ENCODE measurements at places on chromosomes 3 and 15.

GRCh38 chr3:160183345-160184076 lies 41.7 kb upstream of the C3orf80 start:
- DNase-seq = no peak

DNA sequence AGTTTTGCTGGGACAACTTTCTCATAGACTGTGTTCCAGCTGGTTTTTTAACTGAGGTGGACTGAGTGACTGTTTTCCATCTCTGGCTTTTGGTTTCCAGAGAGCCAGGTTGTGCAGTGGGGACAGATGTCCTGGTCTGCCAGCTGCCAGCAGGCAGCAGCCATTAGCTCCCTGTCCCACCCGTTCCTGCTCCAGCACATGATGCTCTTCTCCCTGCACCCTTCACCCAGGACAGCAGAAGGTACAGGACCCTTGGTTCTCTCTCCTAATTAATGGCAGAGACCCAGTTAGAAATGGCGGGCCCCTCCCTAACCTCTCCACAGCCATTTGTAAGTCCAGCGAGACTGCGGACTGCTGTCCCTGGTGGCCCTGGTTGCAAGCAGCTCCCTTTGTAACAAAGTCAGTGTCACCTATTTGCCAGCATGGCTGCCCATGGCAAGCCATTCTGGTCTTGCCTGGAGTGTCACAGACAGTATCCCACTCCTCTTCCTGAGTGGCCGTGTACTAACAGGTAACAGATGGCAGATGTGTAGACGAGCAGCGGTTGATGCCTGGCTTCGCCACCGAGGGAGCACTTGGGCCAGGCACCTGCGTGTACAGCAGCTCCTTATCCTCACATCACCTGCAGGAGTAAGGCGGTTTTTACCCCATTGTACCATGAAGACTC lies 148.3 kb downstream of the DNAJB8 start:
- no peak for DNase-seq

DNA sequence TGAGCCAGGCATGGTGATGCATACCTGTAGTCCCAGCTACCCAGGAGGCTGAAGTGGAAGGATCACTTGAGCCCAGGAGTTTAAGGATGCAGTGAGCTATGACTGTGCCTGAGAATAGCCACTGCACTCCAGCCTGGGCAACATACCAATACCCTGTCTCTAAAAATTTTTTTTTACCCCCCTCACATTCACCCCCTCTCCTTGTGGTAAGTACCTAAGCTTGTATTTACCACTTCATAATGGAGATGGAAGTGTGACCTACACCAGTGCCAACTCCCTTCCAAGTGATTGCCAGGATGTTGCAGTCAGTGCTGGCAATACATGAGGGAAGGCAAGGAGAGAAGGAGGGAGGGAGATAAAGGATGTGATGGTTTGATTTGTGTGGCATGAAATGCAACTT lies 84.2 kb downstream of the LRRC28 start:
- no peak for DNase-seq

GRCh38 chr15:75695220-75695619 lies 17.4 kb downstream of the CSPG4 start:
- no peak for DNase-seq

GRCh38 chr3:195061756-195062655 lies 209.0 kb downstream of the XXYLT1 start:
- DNase-seq = no peak

DNA sequence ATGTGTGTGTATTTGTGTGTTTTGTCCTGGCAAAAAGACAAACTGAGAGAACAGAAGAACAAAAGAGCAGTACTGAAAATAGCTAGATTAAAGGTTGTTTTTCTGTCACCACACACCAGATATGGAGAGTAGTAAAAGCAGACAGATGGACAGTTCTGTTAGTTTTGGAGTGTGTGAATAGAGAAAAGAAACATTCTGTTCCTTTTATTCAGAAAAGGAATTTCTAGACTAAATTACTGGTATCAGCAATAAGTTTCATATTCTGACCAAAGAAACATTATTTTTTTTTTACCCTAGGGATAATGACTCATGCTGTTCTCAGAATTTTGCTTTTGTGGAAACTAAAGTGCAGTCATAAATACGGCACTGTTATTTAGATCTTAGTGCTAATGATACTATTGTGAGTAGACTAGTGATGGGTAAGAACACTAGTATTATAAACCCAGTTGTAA lies 32.9 kb downstream of the PIK3CA start:
- DNase-seq = no peak

GRCh38 chr3:114092151-114093015 lies 35.8 kb downstream of the QTRT2 start:
- no peak for DNase-seq

GRCh38 chr3:125148836-125149235 lies 63.7 kb downstream of the SLC12A8 start:
- DNase-seq = no peak

- no peak for DNase-seq
These were observed 14.1 kb downstream of the CLDN1 start for GRCh38 chr3:190308154-190308553.

- DNase-seq = no peak
These were observed 294.3 kb downstream of the LRTM1 start for GRCh38 chr3:54633444-54634121.

GRCh38 chr3:188178293-188178936 lies 24.5 kb downstream of the LPP start:
- DNase-seq = no peak

GRCh38 chr15:74725225-74725774 lies at the start of gene CYP1A1:
Gene CYP1A1 (minus strand): TSS chr15:74725528. CDS start chr15:74723097, 2,431 bp downstream.
- DNase-seq = no peak

DNA sequence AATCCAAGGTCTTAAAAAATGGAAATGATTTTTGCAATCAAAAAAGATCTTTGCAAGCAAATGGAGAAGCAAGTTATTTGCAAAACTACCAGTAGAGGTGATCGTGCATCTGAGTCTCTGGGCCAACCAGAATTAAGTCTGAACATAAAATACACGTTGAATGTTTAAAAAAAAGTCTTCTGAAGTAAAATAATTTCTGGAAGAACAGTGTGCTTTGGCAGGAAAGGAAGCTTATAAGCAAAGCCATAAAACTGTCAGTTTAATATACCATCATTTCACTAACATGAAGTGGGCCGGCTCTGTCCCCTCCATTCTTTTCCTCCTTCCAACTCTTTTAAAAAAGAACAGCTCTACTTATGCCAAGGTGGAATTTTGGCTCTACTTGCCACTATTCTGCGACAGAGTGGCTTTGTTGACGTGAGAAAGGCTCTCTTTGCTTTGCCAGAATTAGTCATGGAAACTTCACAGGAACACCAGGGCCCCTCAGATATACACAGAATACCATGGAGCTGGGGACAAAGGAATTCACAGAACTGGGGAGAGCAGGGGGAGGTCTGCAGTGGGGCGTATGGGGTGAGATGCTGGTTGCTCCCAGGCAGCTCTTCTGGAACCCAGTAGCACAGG lies 29.8 kb downstream of the FSTL1 start:
- no peak for DNase-seq

GRCh38 chr15:84985158-84985557 lies 3.5 kb downstream of the PDE8A start:
- no peak for DNase-seq

GRCh38 chr15:34713635-34714034 lies 41.2 kb downstream of the GJD2 start:
- no peak for DNase-seq

- no peak for DNase-seq
These were observed 11.2 kb downstream of the RPL32 start for GRCh38 chr3:12829886-12830784.

GRCh38 chr3:171752329-171752728 lies 58.0 kb downstream of the PLD1 start:
- DNase-seq = no peak

- no peak for DNase-seq
These were observed 174.5 kb downstream of the CACNA1D start for GRCh38 chr3:53668872-53669271.

GRCh38 chr3:141086188-141086587 lies 35.0 kb downstream of the SPSB4 start:
- DNase-seq = no peak

DNA sequence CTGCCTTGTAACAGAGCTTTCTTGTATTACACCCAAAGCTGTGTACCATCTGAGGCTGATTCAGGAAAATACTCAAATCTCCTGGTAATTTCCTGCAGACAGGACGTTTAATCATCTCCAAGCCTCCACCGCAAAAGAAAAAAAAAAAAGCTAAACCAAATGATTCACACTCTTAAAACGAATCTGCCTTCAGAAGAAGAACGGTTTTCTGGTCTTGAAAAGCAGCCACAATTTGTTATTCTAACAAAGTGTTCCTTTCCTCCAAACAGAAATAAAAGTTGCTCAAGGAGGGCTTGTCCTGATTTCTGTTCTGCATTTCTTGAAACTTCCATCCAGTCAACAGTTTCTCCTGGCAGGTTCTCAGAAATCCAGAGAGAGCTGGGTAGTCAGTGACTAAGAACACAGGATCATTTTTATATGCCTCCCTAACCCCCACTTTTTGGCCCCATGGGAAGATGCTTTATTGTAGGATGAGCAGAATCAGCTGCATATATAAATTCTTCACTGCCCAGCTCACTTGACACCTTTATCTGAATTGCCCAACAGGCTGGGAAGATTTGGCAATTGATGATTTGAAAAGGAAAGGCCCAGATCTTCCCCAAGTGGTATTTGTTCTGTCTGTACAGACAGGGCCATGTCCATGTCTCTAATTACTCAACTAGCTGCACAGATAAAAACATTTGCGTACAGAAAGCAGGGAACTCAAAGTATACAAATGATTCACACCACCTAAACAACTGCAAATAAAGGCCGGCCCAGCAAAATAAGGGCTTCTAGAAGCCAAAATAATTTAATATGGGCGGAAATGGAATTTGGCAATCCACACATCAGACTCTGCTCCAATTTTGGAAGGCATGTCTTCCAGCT lies 41.0 kb upstream of the PRICKLE2 start:
- no peak for DNase-seq

DNA sequence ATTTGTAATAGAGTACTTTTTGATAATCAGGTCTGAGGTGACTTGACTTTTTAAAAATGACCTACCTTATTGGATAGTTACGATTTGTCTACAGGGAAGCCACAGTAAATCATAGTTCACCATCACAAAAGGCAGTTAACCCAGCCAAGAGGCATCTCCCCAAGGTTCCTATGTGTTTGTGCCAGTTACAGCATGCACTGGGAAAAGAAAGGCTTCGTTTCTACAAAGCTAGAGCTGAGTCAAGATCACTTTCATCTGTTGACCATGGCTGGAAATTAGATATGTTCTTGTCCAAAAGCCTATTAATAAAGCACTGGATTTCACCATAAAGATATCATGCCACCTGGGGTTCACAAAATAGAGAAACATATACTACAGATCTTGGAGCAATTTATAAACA lies 139.9 kb downstream of the GREM1 start:
- no peak for DNase-seq

GRCh38 chr3:55687526-55687925 lies 200.4 kb upstream of the WNT5A start:
- no peak for DNase-seq

- DNase-seq = no peak
These were observed 238.4 kb upstream of the PEX5L start for GRCh38 chr3:180275176-180275575.

GRCh38 chr15:66628976-66629723 lies 63.4 kb upstream of the LCTL start:
- DNase-seq = no peak

- peak; percentile 42 for DNase-seq
These were observed 12.1 kb upstream of the CX3CR1 start for GRCh38 chr3:39291903-39292329.

DNA sequence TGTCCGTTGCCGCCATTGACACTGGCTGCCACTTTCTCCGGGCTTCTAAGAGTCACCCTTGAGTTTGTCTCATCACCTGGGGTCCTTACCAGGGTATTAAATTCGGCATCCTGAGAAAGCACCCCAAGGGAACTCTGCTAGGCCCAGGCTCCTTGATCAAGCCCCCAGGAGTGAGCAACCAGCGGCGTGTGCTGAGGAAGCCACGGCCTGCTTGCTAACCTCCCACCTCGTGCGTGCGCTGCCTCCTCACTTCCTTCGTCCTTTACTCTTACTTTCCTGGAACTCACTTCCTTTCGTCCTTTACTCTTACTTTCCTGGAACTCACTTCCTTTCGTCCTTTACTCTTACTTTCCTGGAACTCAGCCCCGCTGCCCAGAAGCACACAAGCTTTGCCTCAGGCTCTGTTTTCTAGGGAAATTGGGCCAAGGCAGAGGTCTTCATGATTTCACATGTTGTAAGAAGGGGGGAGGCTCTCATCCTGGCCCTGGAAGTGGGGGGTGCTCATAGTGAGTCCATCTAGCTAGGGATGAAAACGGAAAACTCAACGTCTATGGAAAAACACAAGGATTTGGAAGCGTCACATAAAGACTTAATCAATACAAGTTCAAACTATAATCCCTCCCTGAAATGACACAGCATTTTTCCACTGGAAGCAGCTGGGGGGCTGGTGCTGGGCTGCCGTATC lies 36.7 kb upstream of the BDH1 start:
- no peak for DNase-seq

GRCh38 chr3:152760024-152760563 lies 74.8 kb upstream of the P2RY1 start:
- DNase-seq = no peak

- no peak for DNase-seq
These were observed 37.9 kb upstream of the TJP1 start for GRCh38 chr15:29859973-29860715.

GRCh38 chr3:46184469-46184868 lies 23.6 kb downstream of the CCR1 start:
- DNase-seq = no peak

DNA sequence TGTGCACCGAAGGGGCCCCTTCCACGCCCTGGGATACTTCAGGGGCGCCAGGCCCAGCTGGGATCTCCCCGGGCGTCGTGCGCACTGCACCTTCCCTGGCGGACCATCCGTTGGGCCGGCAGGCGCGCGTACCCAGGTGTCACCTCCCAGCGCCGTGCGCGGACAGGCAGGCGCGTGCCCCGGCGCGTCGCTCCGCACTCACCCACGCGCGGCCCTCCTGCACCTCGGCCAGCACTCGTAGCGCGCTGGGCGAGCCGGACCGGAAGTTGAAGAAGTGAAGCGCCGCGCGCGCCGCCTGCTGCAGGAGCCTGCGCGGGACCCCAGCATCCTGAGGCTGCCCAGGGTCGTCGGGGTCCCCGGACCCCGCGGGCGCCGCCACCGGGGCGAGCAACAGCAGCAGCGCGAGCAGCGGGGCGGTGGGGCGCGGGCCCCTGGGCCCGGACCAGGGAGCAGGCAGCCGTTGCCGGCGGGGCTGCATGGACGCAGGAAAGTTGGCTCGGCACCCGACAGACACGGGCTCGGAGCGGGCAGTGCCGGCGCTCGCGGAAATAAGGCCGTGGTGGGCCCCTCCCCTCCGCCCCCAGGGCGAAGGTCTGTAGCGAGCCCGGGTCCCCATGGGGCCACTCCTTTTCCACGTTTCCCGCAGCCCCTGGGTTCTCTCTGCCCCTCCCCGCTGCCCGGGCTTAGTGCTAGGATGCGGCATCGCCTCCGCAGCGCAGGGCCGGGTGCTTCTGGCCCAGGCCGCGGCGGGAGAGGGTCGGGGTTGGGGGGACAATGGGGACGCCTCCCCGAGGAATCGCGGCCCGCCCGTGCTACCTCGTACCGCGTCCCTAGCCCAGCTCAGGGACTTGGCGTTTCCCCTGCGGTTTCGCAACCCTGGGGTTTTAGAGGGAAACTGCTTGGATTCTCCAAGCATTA lies at the start of gene RARRES1:
Gene RARRES1 (minus strand): TSS at position 520 of the 918 bp plus-strand sequence. CDS start 42 bp downstream, at position 478.
- DNase-seq = no peak
